Omental fat pad (tissue), 4 donors: ENCODE measurements at places on chromosomes 12 and 14. TPM values are rescaled to one million over a fixed set of nuclear protein-coding genes. Genes with fewer than 3 reads are reported as not detected.

CAPZA3 gene
- not detected for total RNA-seq

OVCH1 gene
- total RNA-seq: 0.25 TPM

NXPH4 gene
- total RNA-seq: 0.56 TPM

KCNMB4 gene
- total RNA-seq: 1.8 TPM

MAP1LC3B2 gene
- total RNA-seq: 7.1 TPM

APOF gene
- not detected for total RNA-seq

KLRC3 gene
- not detected for total RNA-seq

CEP128 gene
- total RNA-seq: 13.1 TPM

- no peak for DNase-seq
Observed at GRCh38 chr12:95583933-95584332, 32.7 kb upstream of the USP44 start.

DNA sequence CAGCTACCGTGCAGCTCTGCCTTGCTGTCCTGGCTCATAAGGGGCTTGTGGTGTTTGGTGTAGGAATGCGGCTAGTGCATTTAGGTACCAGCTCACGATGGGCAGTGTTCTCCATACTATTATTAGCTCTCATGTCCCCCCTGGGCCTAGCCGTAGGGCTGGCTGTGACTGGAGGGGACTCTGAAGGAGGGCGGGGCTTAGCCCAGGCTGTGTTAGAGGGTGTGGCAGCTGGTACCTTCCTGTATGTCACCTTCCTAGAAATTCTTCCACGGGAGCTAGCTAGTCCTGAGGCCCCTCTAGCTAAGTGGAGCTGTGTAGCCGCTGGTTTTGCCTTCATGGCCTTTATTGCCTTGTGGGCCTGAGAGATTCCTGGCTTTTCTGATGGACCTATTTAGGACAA lies 2.1 kb downstream of the SLC39A2 start:
- no peak for DNase-seq

GRCh38 chr14:24312736-24313507 lies 1.6 kb downstream of the LTB4R start:
- no peak for DNase-seq

- DNase-seq: no peak
Observed at GRCh38 chr12:71558445-71558844, 105.2 kb downstream of the ZFC3H1 start.

DNA sequence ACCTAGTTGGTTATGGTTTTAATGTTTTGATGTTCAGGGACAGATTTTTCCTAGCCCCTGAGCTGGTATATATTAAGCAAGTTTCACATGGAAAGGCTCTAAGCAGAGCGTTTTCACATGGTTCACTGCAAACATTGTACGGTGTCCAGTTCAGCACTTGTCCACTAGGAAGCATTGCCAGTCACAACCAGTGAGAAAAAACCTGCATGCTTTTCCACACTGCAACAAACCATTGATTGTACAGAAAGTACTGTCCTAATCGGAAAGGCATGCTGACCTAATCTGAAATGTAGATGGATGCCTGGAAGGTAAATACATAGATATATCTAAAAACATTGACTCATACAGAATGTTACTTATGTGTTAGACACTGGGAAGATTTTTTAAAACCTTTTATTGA lies 25.0 kb upstream of the NPAS3 start:
- DNase-seq: no peak

DNA sequence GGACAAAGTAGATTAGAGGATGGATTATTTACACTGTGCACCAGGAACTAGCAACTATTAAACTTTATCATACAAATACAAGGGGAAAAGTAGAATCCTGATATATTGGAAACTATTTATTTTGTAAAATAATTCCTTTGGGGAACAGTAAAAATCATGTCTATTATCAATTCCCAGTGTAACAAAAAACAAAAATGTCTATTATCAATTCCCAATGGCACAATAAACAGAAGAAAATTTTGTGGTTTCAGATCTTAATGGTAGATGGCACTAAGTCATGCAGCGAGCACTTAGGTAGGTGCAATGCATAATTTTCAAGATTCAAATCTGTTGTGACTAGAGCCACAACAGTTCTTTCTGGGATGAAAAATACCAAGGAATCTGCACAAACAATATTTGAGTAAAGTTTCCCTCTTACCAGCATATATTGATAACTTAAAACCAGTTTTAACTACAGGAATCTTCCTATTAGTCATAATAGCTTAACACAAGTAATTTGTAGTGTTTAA lies 13.7 kb downstream of the CFL2 start:
- DNase-seq: no peak

GRCh38 chr14:35526962-35527361 lies 7.0 kb upstream of the INSM2 start:
- no peak for DNase-seq

GRCh38 chr12:78439666-78440065 lies 424.9 kb upstream of the SYT1 start:
- DNase-seq: no peak

DNA sequence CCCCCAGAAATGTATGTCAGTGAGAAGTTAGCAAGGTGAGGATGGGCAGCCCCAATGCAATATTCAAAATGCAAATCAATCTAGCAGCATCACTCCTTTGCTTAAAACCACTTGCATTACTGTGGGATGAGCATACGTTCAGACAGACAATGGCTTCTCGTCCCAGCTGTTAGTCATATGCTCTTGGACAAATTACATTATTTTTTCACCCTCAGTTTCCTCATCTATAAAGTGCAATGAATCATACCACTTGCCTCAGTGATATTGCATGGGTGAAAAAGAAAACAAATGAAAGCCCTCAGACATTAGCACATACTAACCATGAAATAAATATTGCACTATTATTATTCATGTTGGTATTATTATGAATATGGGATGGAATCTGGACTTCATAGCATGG lies 132.3 kb downstream of the C12orf75 start:
- no peak for DNase-seq

GRCh38 chr12:16228067-16228466 lies 49.4 kb downstream of the SLC15A5 start:
- no peak for DNase-seq

DNA sequence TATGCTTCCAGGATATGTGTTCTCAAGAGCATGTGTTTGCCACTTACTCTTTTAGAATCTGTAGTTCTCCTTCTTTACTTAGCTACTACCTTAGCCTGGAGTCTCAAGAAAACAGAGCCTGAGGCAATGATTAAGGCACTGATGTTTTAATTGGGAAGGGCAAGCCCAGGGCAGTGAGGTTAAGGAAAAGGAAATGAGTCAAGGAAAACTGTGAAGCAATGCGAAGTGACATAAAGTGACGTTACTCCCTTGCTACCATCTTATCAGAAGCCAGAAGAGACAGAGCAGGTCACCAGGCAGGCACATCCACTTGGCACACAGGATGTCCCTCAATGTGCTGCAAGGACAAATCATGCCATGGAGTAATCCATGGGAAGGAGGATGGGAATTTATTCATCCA lies 11.3 kb upstream of the EML5 start:
- DNase-seq: no peak

DNA sequence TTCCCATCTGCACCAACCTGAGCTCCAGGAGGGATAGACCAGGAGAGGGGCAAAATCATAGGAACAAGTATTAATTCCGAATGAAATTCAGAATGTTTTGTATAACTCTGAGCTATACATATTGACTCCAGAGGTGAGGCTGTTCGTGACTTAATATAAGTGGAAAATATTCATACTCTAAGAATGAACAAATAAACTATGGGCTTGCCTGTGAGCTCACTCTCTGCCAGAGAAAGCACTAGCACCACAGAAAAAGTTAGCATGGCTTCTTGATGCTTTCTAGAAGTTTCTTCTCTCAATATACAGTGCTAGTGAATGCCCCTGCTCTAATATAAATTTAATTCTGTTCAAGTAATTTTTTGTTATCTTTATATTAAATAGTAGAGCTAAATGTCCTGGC lies 1536.4 kb upstream of the FLRT2 start:
- no peak for DNase-seq

- DNase-seq: no peak
Observed at GRCh38 chr12:33283054-33283453, 156.6 kb downstream of the SYT10 start.

DNA sequence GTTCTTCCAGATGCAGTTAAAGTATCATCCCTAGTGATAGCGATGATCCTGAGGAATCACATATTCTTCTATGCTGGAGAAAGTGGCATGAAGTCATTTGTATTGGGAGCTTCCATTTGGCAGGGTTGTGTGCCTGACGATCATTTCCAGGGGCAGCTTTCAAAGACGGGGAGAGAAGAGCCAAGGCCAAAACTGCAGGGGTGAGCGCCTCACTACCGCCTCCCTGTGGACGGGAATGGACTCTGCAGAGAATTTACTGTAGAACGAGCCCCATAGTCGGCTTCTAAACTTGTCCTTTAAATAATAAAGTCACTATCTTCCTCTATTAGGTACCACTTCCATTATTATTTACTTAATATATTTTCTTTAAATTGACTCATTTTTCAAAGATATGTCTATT lies 555.9 kb upstream of the TMEM132C start:
- no peak for DNase-seq
